Skeletal muscle cell (primary cell): ENCODE measurements at places on chromosomes 1 and 21.

DNA sequence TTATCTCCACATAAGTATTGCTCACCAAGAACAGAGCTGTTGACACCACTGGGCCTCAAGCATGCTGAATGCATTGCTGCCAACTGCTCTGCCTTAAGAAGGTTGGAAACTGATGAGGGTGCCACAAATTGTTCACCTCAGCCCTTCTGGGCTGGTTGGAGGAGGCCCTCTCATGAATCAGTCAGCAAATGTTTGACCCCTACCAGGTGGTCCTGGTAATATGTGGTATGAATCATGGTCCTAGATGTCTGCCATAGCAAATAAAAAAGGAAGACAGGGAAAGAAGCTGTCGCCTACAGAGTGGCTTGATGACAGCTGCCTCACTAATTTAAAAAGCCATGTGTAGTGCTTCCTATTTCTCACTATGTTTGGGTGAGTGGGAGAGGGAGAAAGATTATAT lies 12.2 kb downstream of the SPATA46 start:
- DNase-seq = no peak

GRCh38 chr21:35664683-35665082 lies 395.6 kb downstream of the SETD4 start:
- no peak for DNase-seq

DNA sequence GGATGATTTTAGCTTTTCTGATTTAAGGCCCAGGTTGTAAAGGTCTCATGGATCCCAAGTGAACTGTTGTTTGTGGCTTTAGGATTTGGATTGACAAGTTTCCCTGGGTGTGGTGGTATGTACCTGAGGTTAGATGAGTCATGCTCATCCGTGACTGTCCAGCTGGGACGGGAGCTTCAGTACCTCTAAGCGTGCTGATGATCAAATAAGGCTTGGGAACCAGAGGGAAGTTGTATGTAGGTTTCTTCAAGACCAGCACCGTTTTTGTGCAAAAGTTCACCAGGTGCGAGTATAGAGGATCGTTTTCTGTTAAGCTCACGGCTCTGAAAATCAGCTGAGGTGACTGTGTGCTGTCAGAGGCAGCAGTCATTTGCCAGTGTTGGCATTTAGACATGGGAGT lies 19.8 kb downstream of the PLA2G2E start:
- DNase-seq = no peak

DNA sequence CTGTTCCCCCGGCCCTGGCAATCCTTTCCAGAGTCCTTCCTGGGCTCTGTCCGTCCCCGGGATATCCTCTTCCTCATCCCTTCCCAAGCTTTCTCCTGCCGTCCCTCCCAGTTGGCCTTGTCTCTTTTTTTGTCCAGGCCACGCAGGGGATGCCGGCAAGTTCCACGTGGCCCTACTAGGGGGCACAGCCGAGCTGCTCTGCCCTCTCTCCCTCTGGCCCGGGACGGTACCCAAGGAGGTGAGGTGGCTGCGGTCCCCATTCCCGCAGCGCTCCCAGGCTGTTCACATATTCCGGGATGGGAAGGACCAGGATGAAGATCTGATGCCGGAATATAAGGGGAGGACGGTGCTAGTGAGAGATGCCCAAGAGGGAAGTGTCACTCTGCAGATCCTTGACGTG lies 13.4 kb upstream of the SVBP start:
- no peak for DNase-seq
